ENCODE measurements at places on chromosomes 11 and 22. TPM values are rescaled to one million over a fixed set of nuclear protein-coding genes. Genes with fewer than 3 reads are reported as not detected.
A peak's percentile ranks its signal among the peaks of the same experiment; 100 is the strongest.

- DNase-seq: peak; percentile 84
These were observed 22.8 kb downstream of the ARRB1 start for GRCh38 chr11:75328426-75329277.

GRCh38 chr22:29060931-29061330, 700 bp downstream of the C22orf31 start:
- no peak for DNase-seq

GRCh38 chr11:1556278-1556902, 15.7 kb downstream of the DUSP8 start:
- DNase-seq: no peak

DNA sequence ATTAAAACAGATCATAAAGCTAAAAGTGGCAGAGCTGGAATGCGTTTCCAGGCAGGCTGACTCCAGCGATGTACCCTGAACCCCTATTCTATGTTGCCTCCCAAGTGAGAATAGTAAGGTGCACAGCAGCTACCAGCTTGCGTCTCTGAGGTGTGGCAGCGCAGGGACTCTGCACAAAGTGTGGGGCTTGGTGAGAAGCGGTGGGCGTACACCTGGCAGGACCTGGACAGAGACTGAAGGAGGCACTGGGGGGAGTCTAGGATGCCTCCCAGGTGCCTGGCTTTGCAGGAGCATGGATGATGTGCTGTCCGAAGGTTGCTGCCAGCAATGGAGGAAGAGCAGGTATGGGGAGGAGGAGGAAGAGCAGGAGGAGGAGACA, 42.9 kb downstream of the AMPD3 start:
- DNase-seq: no peak

DNA sequence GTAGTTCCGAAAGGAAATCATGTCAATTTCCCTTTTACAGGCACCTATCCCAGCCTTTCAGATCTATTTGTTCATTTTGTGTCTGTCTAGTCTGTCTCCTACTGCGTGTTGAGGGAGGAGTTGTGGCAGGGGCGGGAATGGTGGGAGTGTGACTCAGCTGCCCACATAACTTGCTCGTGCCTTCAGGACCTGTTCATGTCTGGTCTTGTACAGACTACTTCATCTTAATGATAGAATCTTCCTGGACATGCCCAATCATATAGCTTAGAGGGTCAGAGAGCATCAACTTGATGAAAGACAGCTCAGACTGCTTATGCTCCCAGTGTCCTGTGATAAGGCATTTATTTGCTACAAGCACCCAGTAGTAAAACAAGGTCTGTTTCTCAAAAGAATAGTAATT, 61.0 kb upstream of the BIRC3 start:
- DNase-seq: no peak

GRCh38 chr11:47078751-47079521, 97.7 kb downstream of the ARFGAP2 start:
- DNase-seq: no peak

GRCh38 chr11:3946455-3947017, 91.1 kb downstream of the STIM1 start:
- no peak for DNase-seq

- DNase-seq: no peak
These were observed 435.4 kb downstream of the BRD1 start for GRCh38 chr22:49392247-49392646.

GRCh38 chr11:46489656-46490560, 98.3 kb upstream of the CHRM4 start:
- DNase-seq: peak; percentile 62

DNA sequence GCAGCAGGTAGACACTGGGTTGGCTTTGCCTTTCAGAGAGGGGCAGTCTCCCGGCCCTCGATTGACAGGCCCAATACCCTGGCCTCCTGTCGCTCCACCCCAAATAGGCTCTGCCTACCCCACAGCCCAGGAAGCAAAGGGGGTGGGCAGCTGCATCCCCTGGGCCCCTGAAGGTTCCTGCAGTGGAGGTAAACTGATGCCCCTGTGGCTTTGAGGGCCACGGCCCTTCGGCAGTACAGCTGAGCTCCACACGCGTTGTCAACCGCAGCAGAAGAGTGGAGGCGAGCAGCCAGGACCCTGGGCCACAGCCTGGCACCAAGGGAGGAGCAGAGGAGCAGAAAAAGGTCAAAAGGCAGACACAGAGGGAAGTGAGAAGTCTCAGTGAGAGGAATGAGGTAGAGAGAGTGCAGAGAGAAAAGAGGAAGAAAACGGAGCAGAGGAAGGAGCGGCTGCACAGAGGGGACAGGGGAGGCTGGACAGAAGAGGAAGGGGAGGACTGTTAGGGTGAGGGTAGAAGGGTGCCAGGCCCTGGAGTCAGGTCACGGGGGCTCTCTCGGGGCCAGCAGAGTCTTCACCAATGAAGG, 64.0 kb downstream of the SLC22A12 start:
- no peak for DNase-seq

DNA sequence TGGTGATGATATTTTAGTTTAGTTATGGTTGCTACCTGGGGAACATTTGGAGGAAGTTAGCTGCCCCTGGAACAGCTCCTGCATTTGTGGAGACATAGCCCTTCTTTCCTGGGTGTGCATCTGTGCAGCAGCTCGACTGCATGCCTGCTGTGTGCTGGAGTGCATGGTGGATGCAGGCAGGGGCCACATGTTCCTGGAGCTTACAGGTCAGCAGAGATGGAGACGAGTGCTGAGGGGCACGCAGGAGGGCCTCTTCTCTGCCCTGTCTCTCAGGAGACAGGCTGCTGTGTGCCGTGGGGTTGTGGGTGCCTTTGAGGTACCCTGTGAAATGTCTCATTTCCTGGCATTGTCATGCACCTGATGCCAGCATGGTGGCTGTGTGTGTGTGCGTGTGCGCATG, 87.5 kb downstream of the TBC1D22A start:
- no peak for DNase-seq

- DNase-seq: peak; percentile 90
These were observed 52.2 kb downstream of the JAM3 start for GRCh38 chr11:134120921-134121526.

DNA sequence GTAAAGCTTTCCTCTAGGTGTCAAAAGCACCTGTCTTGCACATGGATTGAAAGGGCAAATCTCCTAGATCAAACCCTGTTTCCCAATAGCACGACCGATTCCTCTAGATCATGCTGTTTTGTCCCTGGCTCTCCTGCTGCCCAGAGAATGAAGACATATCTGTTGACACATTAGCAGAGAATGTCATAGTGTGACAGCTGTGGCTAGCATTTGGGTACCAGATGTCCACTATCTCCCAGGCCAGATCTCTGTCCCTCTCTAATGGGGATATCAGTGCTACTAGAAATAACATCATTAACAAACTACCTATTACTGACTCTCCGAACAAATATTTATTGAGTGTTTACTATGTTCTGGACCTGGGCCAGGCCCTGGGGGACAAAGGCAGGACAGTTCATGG, 72.4 kb upstream of the ISX start:
- no peak for DNase-seq

GRCh38 chr11:25159341-25159740, 662.5 kb downstream of the LUZP2 start:
- no peak for DNase-seq

DNA sequence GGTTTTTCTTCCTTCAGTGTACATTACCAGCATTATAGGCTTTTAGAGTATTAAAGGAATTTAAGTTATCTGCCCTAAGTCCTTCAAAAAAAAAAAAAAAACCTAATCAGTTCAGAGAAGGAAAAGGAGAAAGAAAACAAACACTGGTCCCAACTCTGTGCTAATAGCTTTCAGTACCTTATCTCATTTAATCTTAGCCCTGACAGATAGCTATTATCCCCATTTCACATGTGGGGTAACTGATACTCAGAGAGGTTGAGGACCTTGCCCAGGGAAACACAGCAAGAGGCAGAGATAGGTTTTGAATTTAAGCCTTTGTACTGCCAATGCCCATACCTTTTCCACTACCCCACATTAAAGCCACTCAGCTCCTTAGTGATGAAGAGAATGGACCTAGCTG, 43.4 kb downstream of the FAT3 start:
- DNase-seq: no peak

GRCh38 chr11:30873924-30874610, 287.9 kb upstream of the MPPED2 start:
- DNase-seq: no peak

DNA sequence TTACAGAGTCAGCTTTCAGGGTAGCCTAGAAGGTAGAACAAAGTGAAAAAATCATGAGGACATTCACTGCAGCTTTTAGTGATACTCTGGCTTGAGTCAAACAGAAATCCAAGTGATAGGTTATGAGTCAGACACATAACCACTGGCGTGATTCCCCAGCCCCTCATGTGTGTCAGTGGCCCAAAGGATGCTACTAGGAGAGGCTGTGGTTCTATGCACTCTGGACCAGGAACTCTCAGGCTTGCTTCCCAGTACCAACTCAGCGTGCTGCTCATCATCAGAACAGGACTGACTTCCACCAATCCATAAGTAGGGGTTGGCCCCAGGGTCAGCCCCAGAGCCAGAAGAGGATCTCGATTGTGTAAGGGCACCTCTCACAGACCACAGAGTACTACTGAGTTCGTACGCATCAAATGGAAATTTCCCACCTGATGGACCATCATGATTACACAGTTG, 116.8 kb downstream of the MED15 start:
- DNase-seq: no peak

DNA sequence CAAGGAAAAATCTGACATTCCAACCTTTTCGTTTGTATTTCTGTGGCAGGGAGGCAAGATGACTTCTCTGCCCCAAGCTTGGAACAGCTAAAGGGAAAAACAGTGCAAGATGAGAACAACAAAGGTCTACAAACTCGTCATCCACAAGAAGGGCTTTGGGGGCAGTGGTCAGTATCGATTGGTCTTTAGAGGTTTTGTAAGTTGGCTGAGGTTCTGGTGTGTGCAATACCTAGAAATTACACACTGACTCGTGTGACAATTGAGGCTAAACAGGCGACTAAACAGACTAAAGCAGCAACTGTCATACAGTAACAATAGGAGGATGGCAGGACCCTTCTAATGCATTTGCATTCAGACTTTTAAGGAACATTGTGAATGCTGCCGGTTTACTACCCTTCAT, 994 bp downstream of the DEPDC5 start:
- no peak for DNase-seq

GRCh38 chr11:101775033-101775432, 139.8 kb upstream of the CEP126 start:
- DNase-seq: no peak

- no peak for DNase-seq
These were observed 78.7 kb downstream of the PIWIL3 start for GRCh38 chr22:24695561-24696511.

GRCh38 chr22:23175817-23176644, 4.3 kb upstream of the BCR start:
- no peak for DNase-seq

DNA sequence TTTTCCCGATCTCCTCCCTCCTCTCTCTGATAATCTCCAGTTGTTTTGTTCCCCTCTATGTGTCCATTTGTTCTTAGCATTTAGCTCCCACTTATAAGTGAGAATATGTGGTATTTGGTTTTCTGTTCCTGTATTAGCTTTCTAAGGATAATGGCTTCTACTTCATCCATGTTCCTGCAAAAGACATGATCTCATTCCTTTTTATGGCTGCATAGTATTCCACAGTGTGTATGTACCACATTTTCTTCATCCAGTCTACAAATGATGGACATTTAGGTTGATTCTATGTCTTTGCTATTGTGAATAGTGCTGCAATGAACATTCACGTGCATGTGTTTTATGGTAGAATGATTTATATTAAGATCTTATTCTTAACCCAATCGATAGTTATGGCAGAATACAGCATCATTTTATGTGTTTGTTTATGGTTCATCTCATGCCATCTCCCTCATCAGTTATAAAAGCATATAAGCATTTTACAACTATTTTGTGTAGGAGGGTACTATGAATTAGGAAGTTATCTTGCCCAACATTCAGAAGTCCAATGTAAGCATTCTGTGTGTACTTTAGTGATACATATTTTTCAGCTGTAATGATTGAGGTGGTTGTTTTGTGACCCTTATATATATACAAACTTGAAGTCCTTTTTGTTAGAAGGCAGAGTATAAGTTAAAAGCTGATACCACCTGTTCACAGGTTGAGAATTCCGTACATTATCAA, 3.2 kb downstream of the MS4A3 start:
- no peak for DNase-seq

GRCh38 chr22:30873086-30873650, 95.4 kb downstream of the MORC2 start:
- no peak for DNase-seq

DNA sequence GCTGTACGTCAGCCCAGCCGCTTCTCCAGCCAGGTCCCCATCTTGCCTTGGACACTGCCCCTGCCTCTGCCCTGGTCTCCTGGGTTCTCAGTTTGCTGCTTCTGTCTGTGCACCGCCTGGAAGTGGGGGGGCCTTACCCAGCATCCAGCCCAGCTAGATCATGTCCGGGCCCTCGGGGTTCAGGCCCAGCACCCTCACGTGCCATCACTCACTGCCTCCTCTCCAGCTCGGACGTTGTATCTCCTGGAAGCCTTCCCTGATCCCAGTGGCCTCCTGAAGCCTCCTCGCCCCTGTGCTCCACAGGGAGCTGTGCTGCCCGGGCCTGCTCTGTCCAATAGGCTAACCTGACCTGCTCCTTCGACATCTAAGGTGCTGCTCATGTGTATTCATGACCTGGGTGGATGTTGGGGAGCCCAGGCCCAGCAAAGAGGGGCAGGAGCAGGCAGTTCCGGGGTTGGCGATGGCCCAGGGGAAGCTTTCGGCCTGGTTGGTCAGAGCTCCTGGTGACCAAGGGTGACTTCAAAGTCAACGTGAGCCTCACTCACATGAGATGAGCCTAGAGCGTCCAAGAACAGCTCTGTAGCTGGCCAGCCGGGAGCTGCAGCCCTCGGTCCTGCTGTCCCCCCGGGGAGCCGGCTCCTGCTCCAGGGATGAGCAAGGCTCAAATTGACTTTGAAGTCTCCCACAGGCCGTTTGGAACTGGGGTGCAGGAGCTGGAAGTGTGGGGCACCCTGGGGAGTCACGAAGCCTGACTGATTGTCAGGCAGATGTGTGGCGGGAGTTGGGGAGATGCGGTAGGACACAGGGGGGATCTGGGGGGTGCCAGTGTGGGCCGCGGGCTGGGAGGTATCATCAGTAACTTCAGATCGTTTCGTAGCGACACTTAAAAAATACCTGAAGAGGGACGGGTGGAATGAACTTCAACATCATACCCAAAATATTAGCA, 5.2 kb upstream of the ASCL2 start:
- DNase-seq: no peak

DNA sequence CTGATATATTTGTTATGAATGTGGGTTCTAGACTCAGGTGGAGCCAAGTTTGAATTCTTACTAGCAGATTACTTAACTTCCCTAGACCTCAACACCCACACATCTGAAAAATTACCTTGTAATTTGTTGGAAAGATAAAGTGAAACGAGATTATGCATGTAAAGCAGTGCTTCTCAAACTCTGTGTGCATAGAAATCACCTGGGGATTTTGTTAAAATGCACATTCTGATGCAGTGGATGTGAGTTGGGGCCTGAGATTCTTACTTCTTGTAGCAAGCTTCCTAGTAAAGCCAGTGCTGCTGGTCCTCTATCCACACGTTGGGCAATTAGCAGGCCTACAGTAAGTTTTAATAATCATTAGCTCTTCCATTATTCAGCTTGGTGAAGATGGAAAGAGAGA, 15.1 kb upstream of the CEP295 start:
- no peak for DNase-seq

CCDC116 gene
- 0.53 TPM for total RNA-seq

UPK3A gene
- not detected for total RNA-seq

UBE2L3 gene
- 83.5 TPM for total RNA-seq

DAGLA gene
- total RNA-seq: 4.7 TPM

FOSL1 gene
- 52.6 TPM for total RNA-seq

XKR3 gene
- not detected for total RNA-seq

OR6X1 gene
- not detected for total RNA-seq

PHF21B gene
- total RNA-seq: not detected

APLNR gene
- 0.09 TPM for total RNA-seq

CDC42BPG gene
- 0.42 TPM for total RNA-seq

SLC25A45 gene
- 4.8 TPM for total RNA-seq
